ENCODE measurements at places on chromosomes 3 and 15. TPM values are rescaled to one million over a fixed set of nuclear protein-coding genes. Genes with fewer than 3 reads are reported as not detected.

The AADAC gene
- polyA plus RNA-seq: 1.1 TPM

The GREM1 gene
- polyA plus RNA-seq: not detected

The TMEM207 gene
- polyA plus RNA-seq: not detected

The KCNMB3 gene
- 4.0 TPM for polyA plus RNA-seq

The SOX2 gene
- 0.13 TPM for polyA plus RNA-seq

The CD200R1 gene
- polyA plus RNA-seq: 2.8 TPM

The CPN2 gene
- 0.32 TPM for polyA plus RNA-seq

DNA sequence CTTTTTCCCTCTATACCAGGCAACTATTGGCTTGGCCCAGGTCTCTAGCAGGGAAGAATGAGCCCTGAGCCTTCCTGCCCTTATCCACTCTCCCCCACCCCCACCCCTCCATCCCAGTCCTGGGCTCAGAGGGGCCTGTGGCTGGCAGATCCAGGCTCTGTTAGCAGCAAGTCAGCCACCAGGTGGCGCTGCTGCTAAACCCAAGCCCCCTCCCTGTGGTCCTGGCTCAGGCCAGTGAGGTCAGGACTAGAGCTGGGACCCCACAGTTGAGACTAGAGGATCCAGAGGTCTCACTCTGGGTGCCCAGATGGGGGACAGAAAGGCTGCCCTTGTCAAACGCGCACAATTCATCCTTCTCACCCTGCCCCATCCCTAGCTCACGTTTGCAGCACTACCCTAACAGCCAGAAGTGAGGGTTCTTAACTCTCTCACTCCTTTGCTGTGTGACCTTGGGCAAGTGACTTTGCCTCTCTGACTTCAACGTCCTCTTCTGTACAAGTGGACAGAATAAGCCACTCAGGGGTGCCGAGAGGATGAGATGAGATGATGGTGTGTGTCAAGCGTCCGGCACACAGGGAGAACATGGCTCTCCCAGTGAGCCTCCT, 46.8 kb upstream of the SLC6A1 start:
- DNase-seq: peak; percentile 61

- no peak for DNase-seq
Measured at GRCh38 chr3:102727340-102727739, 292.5 kb downstream of the ZPLD1 start.

DNA sequence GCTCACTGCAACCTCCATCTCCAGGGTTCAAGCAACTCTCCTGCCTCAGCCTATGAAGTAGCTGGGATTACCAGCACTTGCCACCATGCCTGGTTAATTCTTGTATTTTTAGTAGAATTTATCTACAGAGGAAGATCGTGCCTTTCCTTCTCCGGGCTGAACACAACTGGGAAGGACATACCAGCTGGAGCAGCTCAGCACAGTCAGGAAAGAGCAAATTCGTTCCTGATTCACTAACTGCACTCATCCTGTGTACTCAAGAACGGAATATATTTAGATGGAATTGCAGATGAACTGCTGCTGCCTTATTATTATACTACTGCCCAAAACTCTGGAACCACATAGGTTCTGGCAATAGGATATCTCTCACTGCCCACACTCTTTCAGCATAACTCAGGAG, 27.1 kb upstream of the P4HTM start:
- DNase-seq: no peak

DNA sequence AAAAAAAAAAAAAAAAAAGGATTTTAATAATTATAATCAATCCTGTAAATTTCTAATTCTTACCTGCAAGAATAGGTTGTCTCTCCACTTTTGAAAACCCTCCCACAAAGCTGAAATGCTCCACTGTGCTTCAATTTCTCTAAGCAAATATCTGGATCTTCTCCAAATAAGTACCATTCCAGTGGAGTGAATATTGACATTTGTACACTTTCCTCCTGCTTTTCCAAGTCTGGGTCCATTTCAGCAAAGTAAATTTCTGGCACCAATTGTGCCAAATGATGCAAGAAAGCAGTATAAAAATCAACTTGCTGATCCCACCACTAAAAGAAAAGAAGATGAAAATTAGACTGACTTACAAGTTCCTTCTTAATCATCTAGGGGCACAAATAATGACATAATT, 19.9 kb downstream of the UBR1 start:
- no peak for DNase-seq

- no peak for DNase-seq
Measured at GRCh38 chr3:158093526-158093925, 12.7 kb downstream of the SHOX2 start.

- no peak for DNase-seq
Measured at GRCh38 chr3:193051314-193051713, 133.7 kb upstream of the MB21D2 start.

- no peak for DNase-seq
Measured at GRCh38 chr3:163384383-163384782, 1693.9 kb downstream of the SI start.

DNA sequence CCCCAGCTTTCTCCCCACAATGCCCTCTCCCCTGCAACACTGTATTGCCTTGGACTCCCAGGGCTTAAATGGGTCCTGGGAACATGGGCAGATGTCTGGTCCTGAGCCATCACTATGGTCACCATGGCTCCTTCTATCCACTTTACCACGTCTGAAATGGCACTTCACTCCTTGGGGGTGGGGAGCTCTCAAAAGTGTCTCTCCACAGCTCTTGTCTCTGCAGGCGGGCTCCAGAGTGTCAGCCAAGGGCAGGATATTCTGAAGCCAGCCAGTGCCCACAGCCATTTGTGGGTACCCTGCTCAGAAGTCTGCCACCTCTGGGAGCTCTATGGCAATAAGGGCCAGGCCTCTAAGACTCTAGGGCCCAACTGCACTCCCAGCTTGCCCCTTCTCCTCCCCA, 163.9 kb downstream of the PPM1L start:
- no peak for DNase-seq

DNA sequence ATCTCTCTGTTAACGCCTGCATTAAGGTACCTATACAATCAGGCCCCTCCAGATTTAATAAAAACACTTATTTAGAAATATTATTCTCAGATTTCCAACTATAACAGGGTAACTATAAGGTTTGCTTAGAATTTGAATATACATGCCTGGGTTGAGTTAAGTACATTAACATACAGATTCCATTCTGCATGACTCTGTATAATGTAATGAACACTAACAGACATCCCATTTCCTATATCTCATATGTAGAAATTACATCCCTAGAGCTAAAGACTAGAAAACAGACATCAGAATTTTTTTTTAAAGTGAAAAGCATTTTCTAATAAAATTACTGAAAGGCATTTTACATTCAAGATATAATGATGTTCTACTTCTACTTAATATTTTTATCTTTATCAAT, 162.5 kb downstream of the MECOM start:
- no peak for DNase-seq

DNA sequence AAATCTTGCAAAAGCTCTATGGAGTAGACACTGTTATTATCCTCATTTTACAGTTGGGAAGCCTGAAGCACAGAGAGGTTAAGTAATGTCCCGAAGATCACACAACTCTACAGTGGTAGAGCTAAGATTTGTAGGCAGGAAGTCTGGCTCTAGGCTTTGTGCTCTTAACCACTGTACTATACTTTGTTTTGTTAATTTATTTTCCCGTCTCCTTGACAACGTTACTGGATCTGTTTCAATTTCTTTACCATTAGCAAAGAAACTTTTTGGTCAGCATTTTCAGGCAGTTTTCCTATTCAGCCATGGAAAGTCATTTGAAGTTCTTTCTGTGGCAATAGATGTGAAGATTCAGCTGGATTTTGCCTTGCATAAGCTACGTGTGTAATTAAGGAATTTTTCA, 51.7 kb downstream of the OTOL1 start:
- peak; percentile 66 for DNase-seq

GRCh38 chr15:78420220-78420619, 17.8 kb upstream of the IREB2 start:
- no peak for DNase-seq

DNA sequence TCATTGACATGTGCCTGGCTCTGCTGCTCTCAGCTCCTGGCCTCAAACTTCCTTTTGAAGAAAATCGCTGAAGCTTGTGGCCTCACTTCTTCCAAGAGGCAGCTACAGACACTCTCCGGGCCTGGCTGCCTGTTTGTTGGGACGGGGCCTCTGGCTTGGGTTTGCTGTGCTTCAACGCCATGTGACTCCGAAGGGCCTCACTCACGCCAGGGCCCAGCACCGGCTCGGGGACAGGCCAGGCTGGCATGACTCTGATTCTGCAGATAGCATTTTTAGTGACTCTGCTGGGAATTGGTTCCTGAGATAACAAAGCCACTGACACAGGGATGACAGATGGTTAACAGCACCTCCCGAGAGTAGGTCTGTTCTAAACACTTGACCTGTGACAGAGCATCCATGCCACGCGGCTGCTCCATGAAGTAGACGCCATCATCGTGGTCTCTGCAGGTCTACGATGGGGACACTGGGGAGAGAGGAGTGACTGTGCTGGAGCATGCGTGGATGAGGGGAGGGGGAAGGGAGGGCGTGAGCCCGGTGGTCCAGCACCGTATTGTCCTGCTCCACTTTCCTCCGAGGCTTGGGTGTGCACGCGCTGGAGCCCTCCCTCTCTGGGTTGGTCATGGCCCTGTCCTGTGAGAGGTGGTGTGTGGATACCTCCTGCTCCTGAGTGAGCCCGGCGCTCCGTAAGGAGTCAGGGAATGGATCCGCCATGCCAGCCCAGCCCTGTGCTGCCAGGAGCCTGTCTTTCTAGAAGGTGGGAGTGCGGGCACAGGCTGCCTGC, 133.6 kb downstream of the TJP1 start:
- no peak for DNase-seq

DNA sequence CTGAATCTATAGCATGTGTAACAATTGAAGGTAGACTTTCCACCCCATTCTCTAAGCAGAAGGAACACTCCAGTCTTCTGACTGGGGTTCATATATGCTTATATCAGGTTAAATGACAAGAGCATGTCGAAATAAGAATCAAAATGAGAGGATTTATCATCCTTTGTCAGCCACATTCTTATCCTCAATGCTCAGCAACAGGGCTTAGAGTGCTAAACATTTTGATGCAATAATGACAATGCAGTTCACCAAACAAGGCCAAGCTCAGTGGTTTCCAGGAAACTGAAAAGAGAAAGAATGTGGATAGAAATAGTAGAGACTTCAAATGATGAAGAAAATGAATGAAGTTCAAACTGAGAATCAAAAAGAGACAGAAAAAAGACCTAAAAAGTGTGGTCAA, 78.0 kb downstream of the FSIP1 start:
- no peak for DNase-seq
